Activated CD4-positive, alpha-beta T cell treated with anti-CD3 and anti-CD28 coated beads, Interleukin-10, Interleukin-2, amounts not matched to agents 100 ng/mL and 50 ng/mL, durations not matched to agents 16 hours and 8 hours (primary cell): ENCODE measurements at places on chromosomes 3 and 15.

- DNase-seq = no peak
Observed at GRCh38 chr3:148066802-148067201, 630.9 kb upstream of the AGTR1 start.

DNA sequence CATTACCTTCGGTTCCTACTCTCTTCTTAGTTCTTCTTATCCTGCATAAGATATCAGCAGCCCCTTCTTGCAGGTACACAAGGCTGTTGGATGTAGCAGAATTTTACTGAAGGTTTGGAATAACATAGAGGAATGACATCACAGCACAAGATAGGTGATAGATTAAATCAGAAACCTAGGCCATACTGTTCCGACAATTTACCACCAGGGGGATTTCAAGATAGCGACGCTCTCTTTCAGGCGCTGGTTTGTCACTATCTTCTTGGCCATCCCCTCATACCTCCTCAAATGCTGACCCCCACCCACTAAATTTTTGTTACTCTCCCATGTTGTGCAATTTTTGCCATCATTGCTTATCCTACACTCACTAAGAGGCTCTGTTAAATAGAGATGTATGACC, 3.5 kb downstream of the SIDT1 start:
- DNase-seq = no peak

GRCh38 chr3:127022849-127023248, 39.9 kb downstream of the PLXNA1 start:
- DNase-seq = no peak

GRCh38 chr3:134362221-134362620, 12.0 kb downstream of the AMOTL2 start:
- DNase-seq = no peak

- no peak for DNase-seq
Observed at GRCh38 chr3:32290619-32291018, 52.1 kb downstream of the CMTM8 start.

DNA sequence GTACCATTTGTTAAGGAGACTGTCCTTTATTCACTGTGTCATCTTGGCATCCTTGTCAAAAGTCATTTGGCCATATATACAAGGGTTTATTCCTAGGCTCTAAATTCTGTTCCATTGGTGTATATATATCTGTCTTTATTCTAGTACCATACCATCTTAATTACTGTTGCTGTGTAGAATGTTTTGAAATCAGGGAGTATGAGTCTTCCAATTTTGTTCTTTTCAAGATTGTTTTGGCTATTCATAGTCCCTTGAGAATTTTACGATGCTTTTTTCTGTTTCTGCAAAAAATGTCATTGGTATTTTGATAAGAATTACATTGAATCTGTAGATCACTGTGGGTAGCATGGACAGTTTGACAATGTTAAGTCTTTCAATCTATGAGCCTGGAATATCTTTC, 28.7 kb downstream of the PFN2 start:
- DNase-seq = no peak

DNA sequence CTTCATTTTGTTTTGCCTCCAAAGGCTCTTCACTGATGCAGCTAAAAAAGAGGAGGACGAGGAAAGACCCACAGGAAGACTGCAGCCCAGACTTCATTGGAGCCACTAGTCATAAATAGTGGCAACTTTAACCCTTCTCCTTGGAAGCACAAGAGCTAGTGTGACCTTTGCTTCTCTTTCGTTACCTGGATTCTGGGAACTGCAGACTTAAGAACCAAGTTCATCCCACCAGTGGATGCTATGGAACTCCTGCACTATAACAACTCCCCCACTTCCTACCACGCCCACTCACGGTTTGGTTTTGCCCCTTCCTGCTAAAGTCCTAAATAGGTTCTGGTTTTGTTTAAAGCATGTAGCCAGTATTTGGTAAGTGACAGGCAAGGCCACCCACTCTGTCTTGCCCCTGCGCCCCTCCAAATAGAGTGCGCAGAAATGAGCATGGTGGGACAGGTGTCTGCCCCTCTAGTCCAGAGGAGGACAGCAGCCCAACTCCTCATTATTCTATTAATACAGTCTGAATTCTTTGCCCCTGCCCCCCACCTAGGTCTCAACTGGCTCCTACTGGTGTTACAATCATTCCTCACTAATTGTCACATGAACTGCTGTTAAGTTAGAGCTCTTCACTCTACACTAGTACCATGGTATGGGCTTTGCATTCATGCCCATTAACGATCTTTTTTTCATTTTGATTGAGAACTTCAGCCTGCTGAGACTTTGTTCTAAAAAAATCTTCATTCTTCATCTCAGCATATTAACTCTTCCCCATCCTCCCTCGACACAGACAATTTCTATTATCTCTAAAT, 504.6 kb downstream of the FOXP1 start:
- DNase-seq = no peak

DNA sequence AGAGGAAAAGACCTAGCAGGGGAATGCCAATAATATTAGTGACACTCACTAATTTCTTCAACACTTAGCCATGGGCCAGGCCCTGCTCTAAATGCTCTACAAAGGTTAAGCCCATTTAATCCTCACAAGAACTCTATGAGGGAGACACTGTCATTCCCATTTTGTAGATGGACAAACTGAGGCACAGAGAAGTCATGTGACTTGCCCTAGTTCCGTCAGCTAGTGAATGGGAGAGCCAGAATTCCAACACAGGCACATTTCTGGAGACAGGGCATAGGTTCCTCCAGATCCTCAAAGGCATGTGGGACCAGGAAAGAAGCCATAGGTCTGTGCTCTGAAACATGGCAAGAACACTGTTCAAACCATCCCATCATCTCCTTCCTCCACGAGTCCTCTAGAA, 31.5 kb downstream of the LOXL1 start:
- DNase-seq = no peak

GRCh38 chr3:64266065-64266931, 41.0 kb upstream of the PRICKLE2 start:
- DNase-seq = no peak

DNA sequence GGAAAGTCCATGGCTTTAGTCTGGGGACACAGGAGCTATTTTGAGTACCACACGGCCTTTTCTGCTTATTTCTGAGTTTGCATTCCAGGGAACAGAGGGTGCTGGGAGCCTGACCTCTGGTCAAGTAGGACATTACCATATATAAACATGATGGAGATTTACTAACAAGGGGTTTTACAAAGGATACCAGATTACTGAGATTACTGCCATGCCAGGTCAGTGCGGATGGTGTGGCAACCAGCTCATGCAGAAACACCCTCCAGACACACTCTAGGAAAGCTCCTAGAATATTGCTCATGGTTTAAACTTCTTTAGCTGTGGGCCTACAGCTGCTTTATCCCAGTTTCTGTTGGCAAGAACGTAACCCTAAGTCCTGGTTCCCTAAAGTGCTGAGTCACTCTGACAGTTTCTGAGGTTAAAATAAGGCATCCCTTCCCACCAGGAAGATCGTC, 54.3 kb upstream of the AGTR1 start:
- DNase-seq = no peak

DNA sequence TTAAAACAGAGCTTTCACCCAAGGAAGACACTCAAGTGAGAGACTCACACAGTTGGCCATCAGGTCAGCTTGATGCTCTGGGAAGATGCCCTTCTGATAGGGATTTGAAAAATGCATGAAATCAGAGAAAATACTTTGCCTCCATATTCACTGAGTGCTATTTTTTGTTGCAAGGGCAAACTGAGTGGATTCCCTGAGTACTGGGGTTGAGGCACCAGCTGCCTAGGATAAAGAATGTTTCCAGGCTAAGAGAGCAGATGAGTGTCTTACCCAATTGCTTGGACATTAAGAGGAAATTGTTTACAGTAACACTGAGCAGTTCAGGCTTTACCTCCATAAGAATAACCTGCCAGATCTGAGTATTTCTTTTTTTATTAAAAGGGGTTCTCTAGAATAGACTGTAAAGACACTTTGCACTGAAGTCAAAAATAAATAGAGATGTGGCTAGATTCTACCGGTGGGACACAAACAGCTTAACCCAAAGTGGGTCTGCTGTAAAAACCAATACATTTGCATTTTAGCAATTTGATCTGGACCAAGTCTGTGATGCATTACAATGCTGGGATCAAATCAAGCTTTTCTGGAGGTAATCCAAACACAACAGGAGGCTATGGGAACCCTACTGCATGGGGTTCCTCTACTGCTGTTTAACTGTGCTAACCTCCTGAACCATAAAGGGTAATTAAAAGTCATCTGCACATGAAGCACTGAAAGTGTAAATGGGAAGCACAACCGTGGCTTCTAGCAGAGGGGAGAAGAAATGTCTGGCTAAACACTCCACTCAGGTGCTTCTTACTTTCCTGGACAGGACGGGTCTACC, 238.8 kb upstream of the WNT5A start:
- DNase-seq = no peak

- DNase-seq = no peak
Observed at GRCh38 chr15:72198356-72199204, 993 bp upstream of the GRAMD2A start.

DNA sequence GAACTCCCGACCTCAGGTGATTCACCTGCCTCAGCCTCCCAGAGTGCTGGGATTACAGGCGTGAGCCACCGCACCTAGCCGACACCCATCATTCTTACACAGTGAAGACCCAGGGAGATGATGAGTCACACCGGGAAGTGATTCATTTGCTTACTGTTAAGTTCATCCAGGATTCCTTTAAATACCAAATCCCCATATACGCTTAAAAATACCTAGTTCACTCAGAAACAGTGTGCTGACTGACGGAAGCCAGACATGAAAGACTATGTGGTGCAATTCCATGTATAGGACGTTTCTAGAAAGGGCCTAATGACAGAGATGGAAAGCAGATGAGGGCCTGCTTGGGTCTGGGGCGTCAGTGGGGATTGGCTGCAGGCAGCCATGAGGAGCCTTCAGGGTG, 75.2 kb downstream of the APBA2 start:
- no peak for DNase-seq

GRCh38 chr3:82186017-82186416, 424.6 kb upstream of the GBE1 start:
- DNase-seq = no peak

DNA sequence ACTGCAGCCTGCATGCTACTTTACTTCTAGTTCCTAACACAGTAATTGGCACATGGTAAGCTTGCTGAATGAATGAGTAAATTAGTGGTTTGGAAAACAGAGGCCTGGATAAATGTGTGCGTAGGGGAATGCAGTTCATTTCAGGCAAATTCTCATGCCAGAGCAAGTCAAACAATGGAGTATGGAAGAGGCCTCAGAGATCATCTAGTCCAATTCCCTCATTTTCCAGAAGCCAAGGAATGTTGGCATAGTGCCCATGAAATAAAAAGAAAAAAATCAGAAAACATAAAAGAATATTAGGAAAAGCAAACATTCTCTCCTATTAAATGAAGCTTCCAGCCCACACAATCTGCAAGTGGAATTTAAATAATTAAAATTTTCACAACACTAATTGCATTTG, 92.4 kb downstream of the MB21D2 start:
- no peak for DNase-seq

GRCh38 chr3:100040451-100041225, 73.7 kb downstream of the FILIP1L start:
- no peak for DNase-seq

GRCh38 chr3:141380987-141381386, 12.7 kb downstream of the ZBTB38 start:
- no peak for DNase-seq

GRCh38 chr3:194537732-194538247, 51.0 kb upstream of the ATP13A3 start:
- no peak for DNase-seq

DNA sequence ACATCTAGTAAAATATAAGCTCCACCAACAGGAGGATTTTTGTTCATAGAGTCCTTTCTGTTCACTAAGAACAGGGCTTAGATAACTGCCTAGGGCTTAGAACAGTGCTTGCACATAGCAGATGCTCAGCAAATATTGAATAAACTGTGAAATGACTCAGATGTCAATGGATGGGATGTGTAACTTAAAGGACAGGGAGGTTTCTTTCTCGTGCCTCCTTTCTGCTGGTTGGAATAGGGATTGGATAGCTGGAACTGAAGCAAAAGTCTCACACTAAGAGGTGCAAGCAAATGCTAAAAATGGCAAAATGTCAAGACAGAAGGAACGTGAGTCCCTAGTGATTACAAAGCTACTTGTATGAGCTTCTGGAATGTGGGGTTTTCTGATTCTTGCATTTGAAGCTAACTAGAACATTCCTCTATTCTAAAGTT, 392.8 kb upstream of the WNT5A start:
- no peak for DNase-seq

GRCh38 chr3:82038556-82038955, 277.1 kb upstream of the GBE1 start:
- no peak for DNase-seq

GRCh38 chr3:46104706-46105105, 77.4 kb upstream of the XCR1 start:
- DNase-seq = no peak

DNA sequence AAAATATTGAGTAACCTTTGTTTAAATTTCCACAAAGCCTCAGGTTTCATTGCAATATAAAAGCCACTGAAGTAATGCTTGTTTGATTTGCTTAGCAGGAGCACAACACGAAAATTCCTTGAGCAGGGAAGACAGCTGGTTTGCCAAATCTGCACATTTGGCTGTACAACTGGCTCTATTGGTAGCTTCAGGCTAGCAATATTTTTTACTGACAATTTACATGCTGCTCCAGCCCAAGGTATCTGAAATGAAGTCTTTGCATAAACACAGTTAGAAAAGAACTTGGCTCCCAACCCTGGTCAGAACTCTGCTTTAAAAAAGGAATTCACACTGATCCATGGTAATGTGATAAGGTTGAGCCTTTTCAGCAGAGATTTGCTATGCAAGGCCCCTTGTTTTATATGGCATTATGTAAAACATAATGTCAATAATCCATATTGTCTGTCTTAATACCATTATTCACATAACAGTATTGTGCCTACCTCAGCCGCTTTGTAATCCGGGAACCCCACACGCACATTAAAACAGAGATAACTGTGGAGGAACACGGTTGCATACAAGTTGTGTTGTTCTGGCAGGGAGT, 55.7 kb upstream of the CHL1 start:
- DNase-seq = no peak

DNA sequence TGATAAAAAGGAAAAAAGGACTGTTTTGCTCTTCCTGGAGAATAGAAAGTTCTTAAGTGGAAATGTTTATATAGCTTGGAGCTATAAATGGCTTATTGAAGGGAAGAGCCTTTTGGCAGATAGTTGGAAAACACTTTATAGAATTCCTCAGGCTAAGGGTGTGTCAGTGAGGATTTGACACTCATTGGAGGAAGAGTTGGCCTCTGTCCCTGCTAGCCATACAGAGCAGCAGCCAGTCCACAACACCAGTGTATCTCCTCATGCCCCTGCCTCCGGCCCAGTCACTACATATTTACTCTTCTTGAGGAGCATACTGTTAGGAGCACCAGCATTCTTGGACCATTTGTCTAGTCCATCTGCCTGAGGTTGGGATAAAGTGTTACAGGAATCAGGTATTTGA, 36.2 kb downstream of the KLHL18 start:
- no peak for DNase-seq
